Epithelial cell of esophagus (primary cell): ENCODE measurements at places on chromosomes 11 and 22.
A peak's percentile ranks its signal among the peaks of the same experiment; 100 is the strongest.

- peak; percentile 28 for DNase-seq
Measured at GRCh38 chr22:17137170-17137569, 16.0 kb upstream of the TMEM121B start.

DNA sequence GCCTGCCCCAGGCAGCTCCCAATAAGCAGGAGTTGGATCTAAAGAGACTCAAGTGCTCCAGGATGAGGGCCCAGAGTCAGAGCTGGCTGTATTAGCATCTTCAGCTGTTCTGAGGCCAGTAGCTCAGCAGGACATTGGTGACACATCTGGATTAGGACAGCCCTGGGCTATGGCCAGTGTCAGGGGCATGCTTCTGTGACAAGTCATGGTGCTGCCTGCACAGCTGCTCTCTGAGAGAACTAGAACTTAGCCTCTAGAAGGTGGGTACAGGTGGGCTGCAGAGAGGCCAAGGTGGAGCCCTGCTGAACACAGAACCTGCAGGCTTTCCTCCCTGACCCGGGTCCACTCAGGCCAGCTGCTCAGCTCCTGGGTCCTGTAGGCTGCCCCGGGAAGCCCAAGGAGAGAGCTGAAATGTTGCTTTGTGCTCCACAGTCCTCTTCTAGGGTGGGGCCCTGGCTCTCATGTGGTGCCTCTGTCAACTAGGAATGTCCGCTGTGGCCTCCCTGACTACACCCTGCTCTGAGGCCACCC is 426.9 kb downstream of the SOX6 start:
- DNase-seq = no peak

DNA sequence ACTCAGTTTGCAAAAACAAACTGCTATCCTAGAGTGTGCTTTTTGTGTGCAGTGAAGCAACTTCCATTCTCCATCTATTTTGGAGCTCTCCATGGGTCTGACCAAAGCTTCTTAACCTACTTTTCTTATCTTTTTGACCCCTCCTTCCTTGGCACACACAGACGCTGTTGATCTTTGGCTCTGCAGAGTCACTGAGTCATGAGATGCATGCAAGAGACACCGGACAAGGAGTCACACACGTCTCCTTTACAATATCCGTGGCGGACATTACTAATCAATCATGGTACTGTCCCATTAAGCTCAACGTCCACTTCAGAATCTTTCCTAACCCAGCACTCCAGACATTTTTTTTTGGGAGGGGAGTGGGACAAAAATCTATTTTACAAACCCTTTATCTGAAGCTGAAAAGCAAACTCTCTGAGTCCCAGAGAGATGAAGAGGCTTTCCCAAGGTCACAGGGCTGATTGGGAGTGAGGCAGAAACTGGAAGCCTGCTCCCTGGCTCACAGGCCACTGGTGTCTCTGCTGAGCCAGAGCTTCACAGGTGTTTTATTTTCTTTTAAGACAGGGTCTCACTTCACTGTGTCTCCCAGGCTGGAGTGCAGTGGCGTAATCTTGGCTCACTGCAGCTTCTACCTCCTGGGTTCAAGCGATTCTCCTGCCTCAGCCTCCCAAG is 165.8 kb upstream of the SYT13 start:
- no peak for DNase-seq

GRCh38 chr22:38954414-38955043 is 2.9 kb upstream of the APOBEC3A start:
- DNase-seq = no peak
